Mesothelial cell of epicardium (in vitro differentiated cells): ENCODE measurements at places on chromosomes 13 and 19. TPM values are rescaled to one million over a fixed set of nuclear protein-coding genes. Genes with fewer than 3 reads are reported as not detected.
A peak's percentile ranks its signal among the peaks of the same experiment; 100 is the strongest.

- no peak overlapping the region for H3K27ac ChIP-seq
- no peaks in the 10 kb centered on the region for H3K4me1 ChIP-seq
- no peak for DNase-seq
- H3K36me3 ChIP-seq = peaks cover 9% of the 10 kb centered on the region
- H3K27me3 ChIP-seq = no peaks in the 10 kb centered on the region
Observed at GRCh38 chr19:41893899-41894298, 10.9 kb downstream of the ARHGEF1 start.

Gene ARRDC2
- total RNA-seq = 2.9 to 4.0 TPM (median 2.9 TPM) in 3 replicates

GRCh38 chr19:15895876-15896430, 1.9 kb downstream of the CYP4F2 start:
- H3K4me1 ChIP-seq = no peaks in the 10 kb centered on the region
- no peak for DNase-seq
- H3K4me3 ChIP-seq = no peak overlapping the region
- no peak overlapping the region for H3K27ac ChIP-seq
- peaks cover 3% of the 10 kb centered on the region for H3K36me3 ChIP-seq

Gene TMEM91
- 16.2 to 19.7 TPM (median 18.3 TPM) in 3 replicates for total RNA-seq

DNA sequence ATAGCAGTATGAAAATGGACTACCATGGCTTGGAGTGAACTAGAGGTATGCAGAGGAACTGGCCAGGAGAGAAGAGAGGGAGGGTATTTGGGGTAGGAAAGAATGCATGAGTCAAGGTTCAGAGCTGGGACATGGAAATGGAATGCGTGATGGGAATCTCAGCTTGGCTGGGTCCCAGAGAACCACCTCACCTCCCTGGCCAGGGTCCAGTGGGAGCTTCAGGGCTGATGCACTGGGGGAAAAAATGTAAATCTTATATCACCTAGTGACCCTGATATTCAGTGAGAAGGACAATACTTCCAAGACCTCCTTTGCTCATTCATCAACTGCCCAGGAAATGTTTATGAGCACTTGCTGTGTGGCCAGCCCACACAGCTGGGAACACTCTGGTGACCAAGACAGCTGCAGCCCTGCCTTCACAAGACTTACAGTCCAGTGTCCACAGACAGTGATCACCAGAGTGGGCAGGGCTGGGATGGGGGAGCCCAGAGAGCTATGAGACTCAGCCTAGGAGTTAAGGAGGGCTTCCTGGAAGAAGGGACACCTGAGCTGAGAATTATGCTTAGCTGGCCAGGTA, 12.8 kb downstream of the IGSF23 start:
- H3K4me3 ChIP-seq = no peak overlapping the region
- no peaks in the 10 kb centered on the region for H3K27me3 ChIP-seq
- no peaks in the 10 kb centered on the region for H3K36me3 ChIP-seq
- H3K27ac ChIP-seq = peak overlapping the region; percentile 73
- peaks cover 8% of the 10 kb centered on the region for H3K4me1 ChIP-seq
- no peak for DNase-seq

GRCh38 chr19:36169084-36169760, 17.0 kb upstream of the COX7A1 start:
- peaks cover 4% of the 10 kb centered on the region for H3K36me3 ChIP-seq
- DNase-seq = no peak
- peaks cover 12% of the 10 kb centered on the region for H3K4me1 ChIP-seq
- H3K27ac ChIP-seq = peak overlapping the region; percentile 9
- H3K4me3 ChIP-seq = no peak overlapping the region

Gene C19orf73
- 0.94 to 1.6 TPM (median 0.97 TPM) in 3 replicates for total RNA-seq

DNA sequence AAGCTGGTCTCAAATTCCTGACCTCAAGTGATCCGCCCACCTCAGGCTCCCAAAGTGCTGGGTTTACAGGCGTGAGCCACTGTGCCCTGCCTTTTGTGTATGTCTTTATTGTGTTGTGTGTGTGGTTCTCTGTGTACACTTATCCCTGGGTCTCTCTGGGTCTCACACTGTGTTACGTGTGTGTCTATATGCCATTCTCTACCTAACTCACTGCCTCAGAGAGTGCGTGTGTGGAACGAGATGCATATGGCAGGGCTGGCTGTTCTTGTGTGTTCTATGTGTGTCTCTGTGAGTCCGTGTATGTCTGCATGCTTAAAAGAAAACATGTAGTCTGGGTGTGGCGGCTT, 10.5 kb downstream of the FOXA3 start:
- H3K4me3 ChIP-seq = no peak overlapping the region
- no peak for DNase-seq
- H3K27ac ChIP-seq = no peak overlapping the region
- H3K4me1 ChIP-seq = peaks cover 11% of the 10 kb centered on the region
- H3K36me3 ChIP-seq = no peaks in the 10 kb centered on the region

GRCh38 chr13:23714672-23715071, 144.5 kb downstream of the TNFRSF19 start:
- H3K4me3 ChIP-seq = no peak overlapping the region
- H3K36me3 ChIP-seq = peaks cover 2% of the 10 kb centered on the region
- peaks cover 8% of the 10 kb centered on the region for H3K4me1 ChIP-seq
- no peaks in the 10 kb centered on the region for H3K27me3 ChIP-seq
- no peak for DNase-seq
- no peak overlapping the region for H3K27ac ChIP-seq

DNA sequence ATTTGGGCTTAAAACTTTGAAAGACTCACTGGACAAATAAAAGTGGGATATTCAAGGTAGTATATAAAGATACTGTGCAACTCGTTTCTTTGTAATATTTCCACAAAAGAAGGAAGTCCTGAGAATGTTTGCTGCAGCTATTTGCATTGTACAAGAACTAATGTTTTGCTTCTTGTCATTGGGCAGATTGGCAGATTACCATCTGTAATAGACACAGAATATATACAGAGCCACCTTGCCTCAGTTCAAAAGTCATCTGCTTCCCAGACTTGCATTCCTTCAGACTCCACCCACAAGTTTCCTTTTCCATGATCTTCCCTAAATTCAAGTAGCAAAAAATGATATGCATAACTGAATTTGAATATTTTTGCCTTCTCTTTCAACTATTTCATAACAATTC, 145.1 kb downstream of the EFNB2 start:
- H3K27ac ChIP-seq = no peak overlapping the region
- DNase-seq = no peak
- H3K4me3 ChIP-seq = no peak overlapping the region
- no peaks in the 10 kb centered on the region for H3K36me3 ChIP-seq
- H3K27me3 ChIP-seq = no peaks in the 10 kb centered on the region
- H3K4me1 ChIP-seq = peaks cover 27% of the 10 kb centered on the region

Gene IGFL2
- 2.0 to 3.7 TPM (median 3.7 TPM) in 3 replicates for total RNA-seq

DNA sequence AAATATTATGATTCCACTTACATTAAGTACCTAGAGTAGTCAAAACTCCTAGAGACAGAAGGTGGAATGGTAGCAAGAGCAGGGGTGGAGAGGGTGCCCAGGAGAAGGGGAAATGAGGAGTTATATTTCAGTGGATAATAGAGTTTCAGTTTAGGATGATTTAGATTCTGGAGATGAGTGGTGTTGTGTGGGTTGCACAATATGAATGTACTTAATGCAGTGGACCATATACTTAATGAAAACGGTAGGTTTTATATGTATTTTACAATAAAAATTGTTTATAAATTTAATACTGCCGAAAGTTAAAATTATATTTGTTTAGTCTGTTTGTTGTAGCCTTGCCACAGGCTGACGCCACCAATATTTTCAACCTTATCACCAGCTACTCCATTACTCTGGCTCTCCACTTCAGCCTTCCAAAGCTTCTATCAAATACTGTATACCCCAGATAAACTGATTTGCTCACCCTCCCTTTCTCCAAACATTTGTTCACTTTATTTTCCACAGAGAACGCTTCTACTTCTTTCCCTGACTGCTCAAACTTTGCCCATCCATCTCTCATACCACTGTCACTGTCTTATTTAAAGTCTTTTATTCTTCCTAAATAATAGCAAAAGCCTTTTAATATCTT, 1.4 kb upstream of the RBM26 start:
- peaks cover 41% of the 10 kb centered on the region for H3K4me1 ChIP-seq
- peak overlapping the region; percentile 99 for H3K27ac ChIP-seq
- H3K27me3 ChIP-seq = no peaks in the 10 kb centered on the region
- no peaks in the 10 kb centered on the region for H3K36me3 ChIP-seq
- DNase-seq = no peak

Gene CSNK1G2
- 79.1 to 84.0 TPM (median 81.8 TPM) in 3 replicates for total RNA-seq

DNA sequence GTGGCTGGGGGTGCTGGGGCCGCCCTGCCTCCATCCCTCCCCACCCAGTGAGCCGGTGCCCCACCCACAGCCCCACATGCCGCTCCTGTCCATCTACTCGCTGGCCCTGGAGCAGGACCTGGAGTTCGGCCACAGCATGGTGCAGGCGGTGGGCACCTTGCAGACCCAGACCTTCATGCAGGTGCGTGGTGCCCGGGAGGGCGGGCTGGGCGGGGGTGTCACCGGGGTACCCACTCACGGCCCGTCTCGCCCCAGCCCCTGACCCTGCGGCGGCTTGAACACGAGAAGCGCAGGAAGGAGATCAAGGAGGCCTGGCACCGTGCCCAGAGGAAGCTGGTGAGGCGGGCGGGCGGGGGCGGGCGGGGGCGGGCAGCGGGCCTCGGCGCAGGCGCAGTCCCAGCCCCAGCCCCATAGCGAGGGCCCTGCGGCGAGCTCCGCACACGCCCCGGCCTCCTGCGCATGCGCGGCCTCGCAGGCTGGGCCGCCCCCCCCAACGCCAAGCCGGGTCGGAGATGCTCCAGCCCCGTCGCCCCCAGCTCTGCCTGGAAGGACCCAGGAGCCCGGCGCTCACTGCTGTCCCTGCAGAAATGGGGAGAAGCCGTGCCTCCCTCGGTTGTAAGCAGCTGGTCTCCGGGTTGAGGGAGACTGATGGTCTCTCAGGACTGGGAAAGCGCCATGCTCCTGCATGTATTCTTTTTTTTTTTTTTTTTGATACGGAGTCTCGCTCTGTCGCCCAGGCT, 7.7 kb downstream of the ARHGAP45 start:
- peaks cover 26% of the 10 kb centered on the region for H3K27me3 ChIP-seq
- no peak overlapping the region for H3K27ac ChIP-seq
- DNase-seq = no peak
- peaks cover 5% of the 10 kb centered on the region for H3K4me1 ChIP-seq
- no peaks in the 10 kb centered on the region for H3K36me3 ChIP-seq
- no peak overlapping the region for H3K4me3 ChIP-seq

GRCh38 chr13:34733721-34734120, 208.3 kb upstream of the NBEA start:
- H3K4me3 ChIP-seq = no peak overlapping the region
- no peaks in the 10 kb centered on the region for H3K27me3 ChIP-seq
- H3K4me1 ChIP-seq = peaks cover 24% of the 10 kb centered on the region
- no peaks in the 10 kb centered on the region for H3K36me3 ChIP-seq
- H3K27ac ChIP-seq = peak overlapping the region; percentile 28

DNA sequence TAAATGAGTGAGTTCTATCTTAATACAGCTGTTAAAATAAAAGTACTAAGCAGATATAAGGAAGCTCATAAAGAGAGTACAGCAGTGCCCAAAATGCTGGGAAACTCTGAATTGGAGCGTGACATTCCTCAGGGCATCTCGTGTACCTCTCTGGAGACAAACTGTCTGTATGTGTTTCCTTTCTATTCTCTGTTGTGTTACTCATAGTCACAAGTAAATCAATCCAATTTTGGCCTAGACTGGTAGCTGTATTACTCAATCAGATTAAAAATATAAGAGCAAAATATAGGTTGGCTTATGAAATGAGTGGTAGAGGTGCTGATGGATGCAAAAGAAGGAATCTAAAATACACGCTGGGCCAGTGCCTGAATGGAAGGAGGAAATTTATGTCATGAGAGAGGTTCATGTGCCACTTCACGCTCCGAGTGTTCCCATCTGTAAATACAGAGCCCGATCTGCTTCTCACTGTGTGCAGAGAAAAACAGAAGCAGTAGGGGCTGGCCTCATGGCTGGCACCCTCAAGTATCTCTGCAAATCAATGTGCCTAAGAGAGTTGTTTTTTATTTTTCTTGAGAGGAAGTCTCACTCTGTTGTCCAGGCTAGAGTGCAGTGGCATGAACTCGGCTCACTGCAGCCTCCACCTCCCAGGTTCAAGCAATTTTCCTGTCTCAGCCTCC, 58.7 kb upstream of the RGCC start:
- no peaks in the 10 kb centered on the region for H3K4me1 ChIP-seq
- no peak for DNase-seq
- no peaks in the 10 kb centered on the region for H3K27me3 ChIP-seq
- no peak overlapping the region for H3K27ac ChIP-seq
- H3K36me3 ChIP-seq = no peaks in the 10 kb centered on the region

- no peak overlapping the region for H3K27ac ChIP-seq
- H3K36me3 ChIP-seq = peaks cover 8% of the 10 kb centered on the region
- peaks cover 21% of the 10 kb centered on the region for H3K4me1 ChIP-seq
- H3K4me3 ChIP-seq = no peak overlapping the region
Observed at GRCh38 chr13:23678795-23679194, 108.6 kb downstream of the TNFRSF19 start.

DNA sequence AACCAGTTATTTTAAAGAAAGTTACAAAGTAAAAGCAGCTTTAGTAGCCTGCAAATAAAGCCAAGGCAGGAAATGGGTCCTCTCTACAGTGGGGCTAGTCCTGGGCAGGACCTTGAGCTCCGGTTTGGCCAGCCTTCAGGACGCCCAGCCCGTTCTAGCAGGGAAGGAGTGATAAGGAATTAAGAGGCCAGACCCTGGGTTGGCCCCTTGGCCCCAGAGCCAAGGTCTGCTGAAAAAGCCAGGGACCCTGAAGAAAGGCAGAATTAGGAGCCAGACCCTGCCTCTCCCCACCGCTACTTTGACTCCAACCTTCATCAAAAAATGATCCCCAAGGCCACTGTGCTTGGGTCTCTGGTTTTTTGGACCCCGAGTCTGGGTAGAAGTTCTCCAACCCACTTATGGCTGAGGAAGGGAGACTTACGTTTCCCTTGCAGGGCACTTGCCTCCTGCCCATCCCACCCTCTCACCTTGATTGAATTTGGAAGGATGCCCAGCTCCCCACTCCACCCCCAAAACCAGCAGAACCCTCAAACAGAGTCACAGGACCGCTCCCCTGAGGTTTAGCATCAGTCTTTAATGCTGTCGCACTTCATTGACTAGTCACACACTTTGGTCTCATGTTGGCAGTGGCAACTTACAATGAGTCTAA, 3.9 kb downstream of the DNAJB1 start:
- H3K4me1 ChIP-seq = peaks cover 44% of the 10 kb centered on the region
- peaks cover 26% of the 10 kb centered on the region for H3K36me3 ChIP-seq
- H3K27me3 ChIP-seq = no peaks in the 10 kb centered on the region
- DNase-seq = no peak
- peak overlapping the region; percentile 64 for H3K27ac ChIP-seq

GRCh38 chr13:43085545-43085944, 62.2 kb downstream of the DNAJC15 start:
- H3K4me1 ChIP-seq = peaks cover 30% of the 10 kb centered on the region
- peak overlapping the region; percentile 40 for H3K27ac ChIP-seq
- H3K36me3 ChIP-seq = peaks cover 41% of the 10 kb centered on the region
- no peak overlapping the region for H3K4me3 ChIP-seq
- DNase-seq = no peak
- no peaks in the 10 kb centered on the region for H3K27me3 ChIP-seq

Gene ATXN8OS
- not detected in 3 replicates for total RNA-seq

GRCh38 chr13:90270226-90270625, 1077.3 kb upstream of the MIR17HG start:
- no peaks in the 10 kb centered on the region for H3K4me1 ChIP-seq
- no peaks in the 10 kb centered on the region for H3K36me3 ChIP-seq
- H3K4me3 ChIP-seq = no peak overlapping the region
- DNase-seq = no peak
